ENCODE measurements at places on chromosomes 2 and 18.

- DNase-seq = no peak
These were observed 49.1 kb downstream of the NHEJ1 start for GRCh38 chr2:219111375-219112061.

GRCh38 chr2:176443946-176444345 lies 174.7 kb downstream of the MTX2 start:
- DNase-seq = no peak

DNA sequence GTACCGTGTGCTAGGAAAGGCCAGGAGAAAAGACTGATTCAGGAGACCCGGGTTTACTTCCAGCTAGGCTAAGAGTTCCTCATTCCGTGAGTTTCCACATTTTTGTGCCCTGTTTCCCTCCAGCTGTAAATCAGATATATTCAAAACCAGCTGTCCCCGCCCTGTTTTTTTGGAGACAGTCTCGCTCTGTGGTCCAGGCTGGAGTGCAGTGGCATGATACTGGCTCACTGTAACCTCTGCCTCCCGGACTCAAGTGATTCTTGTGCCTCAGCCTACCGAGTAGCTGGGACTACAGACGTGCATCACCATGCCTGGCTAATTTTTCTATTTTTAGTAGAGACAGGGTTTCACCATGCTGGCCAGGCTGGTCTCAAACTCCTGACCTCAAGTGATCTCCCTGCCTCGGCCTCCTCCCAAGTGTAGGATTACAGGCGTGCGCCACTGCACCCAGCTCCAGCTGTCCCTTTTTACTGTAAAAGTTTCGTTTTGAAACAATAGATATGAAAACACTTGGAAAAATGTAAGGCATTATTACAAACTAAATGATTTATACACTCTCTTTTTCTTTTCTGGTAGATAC lies 112.8 kb upstream of the SEC11C start:
- DNase-seq = no peak

DNA sequence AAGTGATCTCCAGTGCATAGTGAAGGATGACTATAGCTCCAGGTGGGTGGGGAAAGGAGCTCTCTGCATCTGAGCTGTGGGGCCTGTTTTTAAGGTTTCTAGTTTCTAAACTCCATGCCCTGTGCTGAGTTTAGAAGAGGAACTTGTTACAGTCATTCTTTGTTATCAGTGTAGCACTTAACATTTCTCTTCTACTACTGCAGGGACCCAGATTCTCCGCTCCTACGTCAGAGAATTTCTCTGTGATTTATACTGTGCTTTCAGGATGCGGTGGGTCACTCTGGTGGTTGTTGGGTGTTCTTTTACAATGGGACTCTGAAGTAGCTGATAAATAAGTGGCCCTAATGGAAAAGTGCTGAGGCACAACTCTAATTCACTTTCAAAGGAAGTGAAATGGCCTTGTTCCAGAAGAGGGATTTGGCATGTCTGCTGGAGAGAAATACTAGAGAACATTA lies 122.0 kb downstream of the WDSUB1 start:
- no peak for DNase-seq

- DNase-seq = no peak
These were observed 49.5 kb upstream of the TBC1D8 start for GRCh38 chr2:101200676-101201075.

GRCh38 chr2:166591226-166591625 lies 97.2 kb upstream of the SCN7A start:
- no peak for DNase-seq

DNA sequence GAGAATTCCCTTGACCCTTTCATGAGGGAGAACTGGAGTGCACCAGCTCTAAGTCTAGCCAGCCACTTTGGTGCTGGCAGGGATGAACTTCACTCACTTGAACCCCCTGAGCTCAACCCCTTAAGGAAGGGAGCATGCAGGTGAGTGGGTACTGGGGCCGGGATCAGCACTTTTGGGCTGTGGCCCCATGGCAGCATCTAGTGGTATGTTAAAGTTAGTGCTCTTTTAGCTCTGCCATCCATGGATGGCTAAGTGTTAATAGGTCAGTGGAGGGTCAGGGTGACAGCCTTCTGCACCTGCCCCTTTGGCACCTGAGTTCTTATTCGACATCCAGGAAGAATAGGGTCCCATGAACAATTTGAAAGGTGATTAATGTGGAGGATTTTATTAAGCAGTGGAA lies 689.0 kb upstream of the FSHR start:
- DNase-seq = no peak

GRCh38 chr18:46040747-46041104 lies 31.3 kb downstream of the PSTPIP2 start:
- DNase-seq = no peak

- no peak for DNase-seq
These were observed 41.4 kb downstream of the THUMPD2 start for GRCh38 chr2:39737661-39738060.

- no peak for DNase-seq
These were observed 21.2 kb upstream of the ODC1 start for GRCh38 chr2:10469301-10469700.

Data from left renal pelvis (tissue), 4 donors.